Activated CD4-positive, CD25-positive, alpha-beta regulatory T cell (primary cell): ENCODE measurements at places on chromosomes 5 and 9.

DNA sequence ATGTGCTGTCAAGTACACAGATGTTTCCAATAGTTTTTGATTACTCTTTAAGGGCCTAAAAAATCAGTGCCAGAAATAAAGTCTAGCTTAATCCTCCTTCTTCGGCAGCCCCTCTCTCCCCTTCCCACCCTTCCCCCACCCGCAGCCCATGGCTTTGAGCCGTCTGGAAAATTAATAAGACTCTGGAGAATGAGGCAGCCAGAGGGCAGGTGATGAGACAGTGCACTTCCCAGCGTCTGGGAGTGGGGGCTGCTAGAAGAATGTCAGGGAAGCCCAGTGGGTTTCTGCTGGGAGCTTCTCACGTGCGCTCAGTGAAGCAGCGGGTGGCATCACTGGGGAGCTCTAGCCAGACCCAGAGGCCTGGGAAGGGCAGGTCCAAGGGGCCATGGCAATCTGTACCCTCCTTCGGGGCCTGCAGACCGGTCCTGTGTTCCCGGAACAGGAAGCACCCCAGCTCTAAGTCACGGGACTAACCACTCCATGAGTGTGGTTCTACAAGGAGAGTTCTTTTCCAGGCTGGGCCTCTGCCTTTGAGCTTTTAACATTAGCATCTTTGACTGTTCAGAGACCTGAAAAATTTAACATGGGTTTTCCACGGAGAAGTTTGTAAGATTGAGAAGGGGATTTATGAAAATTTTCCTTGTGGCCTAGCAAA, 164.8 kb upstream of the OTULINL start:
- DNase-seq = no peak

DNA sequence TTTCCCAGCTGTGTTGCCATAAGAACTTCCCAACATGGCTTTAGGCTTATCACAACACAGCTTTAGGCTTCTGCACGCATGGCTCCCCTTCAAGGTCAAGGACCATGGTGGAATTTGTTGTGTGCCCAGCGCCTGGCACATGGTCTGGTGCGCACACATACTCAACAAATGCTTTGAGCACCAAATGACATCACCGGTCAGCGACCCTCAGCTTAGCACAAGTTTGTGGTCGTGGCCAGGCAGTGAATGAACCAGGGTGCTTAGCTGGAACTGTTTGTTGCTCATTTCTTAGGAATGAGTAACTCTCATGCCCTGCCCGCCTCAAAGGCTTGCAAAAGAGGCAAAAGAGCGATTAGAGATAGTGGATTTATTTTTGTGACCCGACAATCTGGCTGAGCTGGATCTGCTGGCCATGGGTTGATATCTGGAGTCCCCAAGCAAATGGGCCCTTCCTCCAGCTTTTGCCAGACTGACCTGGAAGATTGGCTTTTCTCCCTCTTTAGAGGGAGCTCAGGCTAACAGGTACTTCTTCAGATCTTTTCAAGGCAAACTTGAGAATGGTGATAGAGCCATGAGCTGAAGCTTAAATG, 58.9 kb downstream of the DAP start:
- DNase-seq = no peak

GRCh38 chr5:159877016-159877415, 39.3 kb upstream of the ADRA1B start:
- no peak for DNase-seq

- DNase-seq = no peak
These were observed 297.1 kb downstream of the KCTD16 start for GRCh38 chr5:144467792-144468191.

DNA sequence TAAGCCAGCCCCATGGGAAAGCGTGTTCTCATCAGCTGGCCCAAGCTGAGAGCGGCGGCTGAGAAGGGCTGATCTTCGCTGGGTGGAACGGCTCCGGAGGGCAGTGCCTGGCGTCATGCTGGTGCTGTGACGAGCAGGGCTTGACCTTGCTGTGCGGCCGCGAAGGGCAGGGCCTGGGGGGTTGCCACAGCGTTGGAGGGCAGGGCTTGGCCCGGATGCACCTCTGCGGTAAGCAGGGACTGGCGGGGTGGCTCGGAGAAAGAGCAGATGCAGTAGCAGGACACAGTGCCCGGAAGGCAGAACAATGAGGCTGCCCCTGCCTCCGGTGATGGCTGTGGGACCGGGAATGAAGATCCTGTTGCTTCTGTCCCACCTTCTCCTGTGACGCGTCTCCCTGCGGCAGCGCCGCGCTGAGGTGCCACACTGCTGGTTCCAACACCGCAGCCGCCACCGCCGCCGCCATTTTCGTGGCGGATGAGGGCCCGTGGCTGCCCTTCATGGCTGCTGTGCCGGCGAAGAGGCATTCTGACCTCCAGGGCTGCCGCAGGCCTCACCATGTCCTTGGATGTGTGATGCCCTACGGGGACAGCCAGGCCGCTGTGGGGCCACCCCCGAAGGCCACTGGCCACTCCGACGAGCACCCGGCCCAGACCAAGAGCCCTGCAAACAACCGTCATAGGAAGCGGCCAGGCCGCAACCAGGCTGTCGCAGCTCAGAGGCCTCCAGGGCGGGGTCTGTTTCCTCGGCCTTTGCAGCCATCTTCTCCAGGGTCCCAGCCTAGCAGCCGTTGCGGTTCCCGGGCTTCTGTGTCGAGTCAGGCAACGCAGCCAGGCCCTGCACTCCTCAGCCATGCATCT, 890.5 kb upstream of the CTNND2 start:
- no peak for DNase-seq

DNA sequence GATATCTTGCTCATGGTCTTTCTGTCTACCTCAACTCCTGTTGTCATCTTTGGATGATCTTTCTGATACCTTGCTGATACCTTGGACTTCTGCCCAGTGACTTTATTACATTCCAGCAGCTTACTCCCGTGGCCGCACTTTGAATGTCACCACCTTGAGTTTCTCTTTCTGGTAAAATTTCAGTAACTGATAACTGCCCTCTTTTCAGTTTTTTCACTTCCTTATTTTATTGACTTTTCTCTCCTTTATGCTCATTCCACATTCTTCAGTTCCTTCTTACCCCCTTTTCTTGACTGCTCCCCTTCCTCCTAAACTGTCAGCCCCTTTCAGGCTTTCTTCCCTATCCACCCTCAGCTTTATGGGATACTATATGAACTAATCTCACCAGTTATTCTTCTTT, 7.0 kb upstream of the FBXO4 start:
- no peak for DNase-seq

- no peak for DNase-seq
These were observed 556.1 kb upstream of the ZNF608 start for GRCh38 chr5:125302577-125302976.

DNA sequence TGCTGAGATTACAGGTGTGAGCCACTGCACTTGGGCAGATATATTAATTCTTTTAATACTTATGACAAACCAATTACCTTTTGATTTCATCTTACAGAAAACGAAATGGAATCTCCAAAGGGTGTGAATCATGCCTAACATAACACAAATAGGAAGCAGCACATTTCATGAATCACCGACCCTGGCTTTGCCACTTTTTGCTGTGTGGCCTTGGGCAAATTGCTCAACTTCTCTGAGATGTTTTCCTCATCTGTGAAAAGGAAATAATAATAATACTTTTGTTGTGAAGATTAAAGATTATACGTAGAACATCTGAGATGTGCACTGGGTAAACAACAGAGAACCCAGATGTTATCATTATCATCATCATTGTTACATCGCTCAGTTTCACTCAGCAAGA, 50.7 kb upstream of the FREM1 start:
- no peak for DNase-seq

GRCh38 chr5:109649318-109649717, 40.4 kb upstream of the MAN2A1 start:
- no peak for DNase-seq

GRCh38 chr5:50855001-50855400, 188.6 kb downstream of the PARP8 start:
- no peak for DNase-seq

GRCh38 chr5:124806373-124807077, 60.1 kb upstream of the ZNF608 start:
- no peak for DNase-seq
